ENCODE measurements at places on chromosomes 12 and 14. TPM values are rescaled to one million over a fixed set of nuclear protein-coding genes. Genes with fewer than 3 reads are reported as not detected.

NINJ2 gene
- total RNA-seq: 19.4 TPM

TMEM30B gene
- total RNA-seq: 0.54 TPM

C12orf56 gene
- total RNA-seq: not detected

C12orf60 gene
- total RNA-seq: 0.27 TPM

MDGA2 gene
- total RNA-seq: 0.27 TPM

ZFHX2 gene
- 0.81 TPM for total RNA-seq

LAG3 gene
- total RNA-seq: 12.1 TPM

RIPK3 gene
- 20.2 TPM for total RNA-seq

SLC7A8 gene
- 2.2 TPM for total RNA-seq

LHX5 gene
- total RNA-seq: not detected

BAG5 gene
- 12.4 TPM for total RNA-seq

CD4 gene
- total RNA-seq: 3.8 TPM

ISM2 gene
- 0.27 TPM for total RNA-seq

MAP1LC3B2 gene
- total RNA-seq: 0.81 TPM

KRT73 gene
- total RNA-seq: 0.27 TPM

RAB15 gene
- 4.3 TPM for total RNA-seq

ING4 gene
- total RNA-seq: 57.6 TPM

GLIPR1L1 gene
- total RNA-seq: not detected

ALX1 gene
- not detected for total RNA-seq

OAS1 gene
- total RNA-seq: 24.5 TPM

FAM90A1 gene
- total RNA-seq: under 0.01 TPM

B4GALNT1 gene
- 0.81 TPM for total RNA-seq

PAWR gene
- 40.9 TPM for total RNA-seq

MYF6 gene
- total RNA-seq: not detected

CEP128 gene
- total RNA-seq: 3.5 TPM

CHPT1 gene
- total RNA-seq: 23.4 TPM

ZNF641 gene
- total RNA-seq: 10.8 TPM

PRICKLE1 gene
- total RNA-seq: 0.81 TPM

GPR132 gene
- 13.5 TPM for total RNA-seq

CMTM5 gene
- total RNA-seq: 3.0 TPM

GOLGA3 gene
- total RNA-seq: 50.4 TPM

KRT79 gene
- under 0.01 TPM for total RNA-seq

PPM1H gene
- 15.1 TPM for total RNA-seq

ARHGAP9 gene
- 125 TPM for total RNA-seq

NEMF gene
- 26.9 TPM for total RNA-seq

MAPK1IP1L gene
- total RNA-seq: 54.4 TPM

NR4A1 gene
- 33.1 TPM for total RNA-seq

RPS6KL1 gene
- total RNA-seq: 8.3 TPM

KRR1 gene
- 10.0 TPM for total RNA-seq

TEP1 gene
- 27.5 TPM for total RNA-seq

OLR1 gene
- not detected for total RNA-seq
